ENCODE measurements at places on chromosomes 7 and 10.

GRCh38 chr10:78964952-78965633 lies 103.7 kb upstream of the ZMIZ1 start:
- DNase-seq, result peak; percentile 62

DNA sequence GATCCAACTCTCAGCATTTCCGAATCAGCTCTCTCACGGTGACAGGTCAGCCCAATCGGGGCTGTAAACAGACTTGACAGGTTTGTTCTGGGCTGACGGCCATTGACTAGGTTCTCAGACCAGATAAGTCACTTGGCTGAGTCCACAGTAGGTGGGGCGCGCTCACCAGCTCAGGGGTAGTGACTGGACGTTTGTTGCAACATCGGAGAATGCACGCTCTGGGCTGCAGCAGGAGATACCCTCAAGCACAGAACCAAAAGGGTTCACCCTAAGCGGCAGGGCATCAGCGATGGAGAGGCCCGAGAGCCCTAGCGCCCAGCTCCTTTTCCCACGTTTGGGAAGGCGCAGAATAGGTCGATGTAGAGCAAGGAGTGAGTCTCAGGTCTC lies 1.8 kb downstream of the KLLN start:
- DNase-seq, result peak; percentile 79

DNA sequence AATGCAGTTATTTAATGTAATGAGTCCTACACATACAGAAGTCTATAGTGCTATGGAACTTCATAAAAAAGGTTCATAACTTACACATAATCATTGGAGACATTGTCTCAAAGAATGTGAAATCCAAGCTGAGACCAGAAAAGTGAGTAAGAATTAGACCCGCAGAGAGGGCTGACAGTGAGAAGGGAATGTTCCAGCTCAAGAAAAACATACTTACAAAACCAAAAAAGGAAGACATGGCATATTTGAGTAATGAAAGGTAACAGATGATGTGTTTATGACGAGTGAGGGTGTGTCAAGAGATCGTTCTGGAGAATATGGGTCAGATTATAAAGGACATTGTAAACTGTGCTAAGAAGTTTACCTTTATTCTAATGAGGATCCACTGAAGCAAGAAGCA lies 566.5 kb downstream of the ATRNL1 start:
- DNase-seq, result no peak

GRCh38 chr10:3290550-3290949 lies 118.0 kb upstream of the PITRM1 start:
- DNase-seq, result no peak
